ENCODE measurements at places on chromosomes 5 and 9.

DNA sequence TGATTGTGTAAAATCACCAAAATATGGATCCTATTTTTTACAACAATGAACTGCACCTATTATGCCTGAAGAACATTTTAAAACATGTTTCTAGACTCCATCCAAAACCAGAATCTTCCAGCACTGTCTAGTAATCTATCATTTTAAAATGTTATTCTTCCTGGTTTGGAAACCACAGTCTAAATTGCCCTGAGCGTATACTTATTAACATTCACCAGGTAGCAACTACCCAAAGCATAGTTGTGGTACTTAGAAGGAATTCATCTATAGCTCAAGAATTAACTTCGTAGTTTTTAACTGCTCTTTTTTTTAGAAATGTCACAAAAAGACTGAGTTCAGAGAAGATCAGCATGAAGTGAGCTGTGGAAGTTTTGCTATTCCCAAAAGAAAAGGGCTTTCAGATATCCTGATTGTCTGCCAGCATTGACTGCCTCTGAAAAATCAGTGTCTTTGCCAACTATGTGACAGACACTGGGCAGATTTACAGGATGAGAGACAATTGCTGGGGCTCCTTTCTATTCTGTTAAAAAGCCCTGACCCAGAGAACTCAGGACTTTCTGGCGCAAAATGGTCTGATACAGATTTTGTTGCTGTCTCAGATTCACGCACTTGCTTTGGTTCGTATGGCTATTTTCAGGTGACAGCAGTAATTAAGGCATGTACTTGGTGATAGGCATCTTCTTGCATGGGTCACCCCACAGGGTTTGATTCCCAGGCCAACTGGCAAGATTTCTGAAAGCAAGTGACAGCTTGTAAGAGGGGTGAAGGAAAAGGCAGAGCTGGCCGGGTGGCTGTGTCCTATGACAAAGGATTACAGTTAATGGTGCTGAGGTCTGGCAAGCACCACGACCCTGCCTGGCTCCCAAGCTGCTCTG lies 152.5 kb upstream of the RAI14 start:
- DNase-seq, result no peak

DNA sequence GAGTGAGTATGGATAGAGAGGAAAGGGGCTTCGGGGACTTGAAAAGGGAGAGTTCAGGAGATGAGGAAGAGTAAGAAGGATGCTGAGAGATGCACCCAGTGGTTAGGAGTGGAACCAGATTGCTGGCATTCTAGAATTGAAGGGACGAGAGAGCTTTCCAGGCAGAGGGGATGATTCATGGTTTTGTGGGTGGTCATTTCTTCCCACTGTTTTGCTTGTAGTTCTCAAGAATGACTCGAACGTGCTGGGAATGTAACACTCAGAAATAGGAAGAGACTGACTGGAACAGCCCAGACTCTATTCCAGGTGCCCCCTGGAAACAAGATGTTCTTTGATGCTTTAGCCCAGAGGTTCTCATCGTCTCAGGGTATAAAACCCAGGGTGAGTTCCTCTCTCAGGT lies 294.2 kb downstream of the ICE1 start:
- DNase-seq, result no peak

- no peak for DNase-seq
Observed at GRCh38 chr9:26669701-26670670, 222.6 kb downstream of the CAAP1 start.

DNA sequence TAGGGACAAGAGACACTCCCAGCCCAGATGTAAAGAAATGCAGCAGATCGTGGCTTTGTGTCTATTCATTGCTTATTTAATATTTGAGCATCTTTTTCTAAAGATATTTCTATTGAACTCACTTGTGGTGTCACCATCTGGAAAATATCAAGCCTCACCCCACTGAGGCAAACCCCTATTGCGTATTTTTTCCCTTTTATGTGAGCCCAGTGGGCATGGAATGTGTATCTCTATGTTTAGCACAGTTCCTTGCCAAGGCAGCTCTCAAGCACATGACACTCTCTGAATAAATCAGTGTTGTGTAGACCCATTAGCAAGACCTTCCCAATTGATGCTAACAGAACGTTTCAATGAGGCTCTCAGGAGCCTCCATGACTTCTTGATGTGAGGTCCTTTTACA lies 81.6 kb downstream of the TMEM174 start:
- no peak for DNase-seq

DNA sequence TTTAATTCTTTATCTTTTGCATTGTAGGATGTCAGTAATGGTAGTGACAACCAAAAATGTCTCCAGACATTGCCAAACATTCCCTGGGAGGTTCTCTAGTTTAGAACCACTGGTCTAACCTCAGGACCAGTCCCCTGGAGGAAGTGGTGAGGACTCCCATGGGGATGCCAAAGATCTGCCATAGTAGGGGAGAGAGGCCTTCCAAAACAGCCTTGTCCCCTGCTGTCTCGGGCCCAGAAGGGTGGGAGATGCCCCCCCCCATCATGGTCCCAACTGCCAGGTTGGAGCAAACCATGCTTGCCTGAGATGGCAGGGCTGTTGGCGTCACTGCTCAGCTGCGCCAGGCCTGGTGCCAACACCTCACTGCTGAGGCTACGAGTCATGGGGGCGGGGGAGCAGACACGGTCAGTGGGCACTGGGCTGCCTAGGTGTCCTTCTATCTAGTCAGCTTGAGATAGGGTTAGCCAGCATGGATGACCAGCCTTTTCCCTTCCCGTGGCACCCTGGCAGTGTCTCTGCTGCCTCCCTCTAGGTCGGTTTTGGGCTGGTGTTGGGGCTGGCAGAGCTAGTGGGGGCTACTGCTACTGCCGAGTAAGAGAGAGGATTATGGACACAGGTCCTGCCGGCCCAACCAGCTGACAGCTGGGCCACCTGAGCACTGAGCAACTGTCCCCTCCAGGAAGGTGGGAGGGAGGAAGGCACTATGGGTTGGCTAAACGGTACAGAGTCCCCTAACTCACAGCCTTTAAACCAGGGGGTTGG lies 8.3 kb upstream of the CXXC5 start:
- no peak for DNase-seq

DNA sequence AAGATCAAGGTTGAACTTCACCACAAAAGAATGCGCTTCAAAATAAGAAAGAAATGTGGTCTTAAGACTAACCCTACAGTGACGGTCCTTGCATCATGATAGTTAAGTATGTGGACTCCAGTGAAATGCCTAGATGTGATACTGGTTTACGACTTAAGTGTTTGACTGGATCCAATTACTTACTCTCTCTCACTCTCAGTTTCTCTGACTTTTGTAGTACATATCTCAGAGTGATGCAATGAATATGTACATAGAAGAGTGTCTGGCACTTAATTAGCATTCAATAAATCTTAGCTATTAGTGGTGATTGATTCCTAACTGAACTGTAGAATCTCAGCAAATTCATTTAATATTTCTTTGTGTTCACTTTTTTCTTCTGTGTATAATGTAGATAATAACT lies 411.7 kb upstream of the ITGA1 start:
- DNase-seq, result no peak

- DNase-seq, result no peak
Observed at GRCh38 chr5:165906871-165907270, 2384.6 kb upstream of the WWC1 start.

- no peak for DNase-seq
Observed at GRCh38 chr9:126989847-126990842, 75.6 kb downstream of the RALGPS1 start.

GRCh38 chr9:78479441-78479840 lies 182.5 kb downstream of the PSAT1 start:
- DNase-seq, result no peak

DNA sequence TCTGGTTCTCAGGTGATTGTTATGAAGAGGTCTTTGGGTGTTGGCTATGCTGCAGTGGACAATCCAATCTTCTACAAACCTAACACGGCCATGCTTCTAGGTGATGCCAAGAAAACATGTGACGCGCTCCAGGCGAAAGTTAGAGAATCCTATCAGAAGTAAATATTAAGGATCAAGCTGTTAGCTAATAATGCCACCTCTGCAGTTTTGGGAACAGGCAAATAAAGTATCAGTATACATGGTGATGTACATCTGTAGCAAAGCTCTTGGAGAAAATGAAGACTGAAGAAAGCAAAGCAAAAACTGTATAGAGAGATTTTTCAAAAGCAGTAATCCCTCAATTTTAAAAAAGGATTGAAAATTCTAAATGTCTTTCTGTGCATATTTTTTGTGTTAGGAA lies 101.3 kb downstream of the NNT start:
- DNase-seq, result no peak

- no peak for DNase-seq
Observed at GRCh38 chr9:7844242-7844641, 44.7 kb upstream of the DMAC1 start.

DNA sequence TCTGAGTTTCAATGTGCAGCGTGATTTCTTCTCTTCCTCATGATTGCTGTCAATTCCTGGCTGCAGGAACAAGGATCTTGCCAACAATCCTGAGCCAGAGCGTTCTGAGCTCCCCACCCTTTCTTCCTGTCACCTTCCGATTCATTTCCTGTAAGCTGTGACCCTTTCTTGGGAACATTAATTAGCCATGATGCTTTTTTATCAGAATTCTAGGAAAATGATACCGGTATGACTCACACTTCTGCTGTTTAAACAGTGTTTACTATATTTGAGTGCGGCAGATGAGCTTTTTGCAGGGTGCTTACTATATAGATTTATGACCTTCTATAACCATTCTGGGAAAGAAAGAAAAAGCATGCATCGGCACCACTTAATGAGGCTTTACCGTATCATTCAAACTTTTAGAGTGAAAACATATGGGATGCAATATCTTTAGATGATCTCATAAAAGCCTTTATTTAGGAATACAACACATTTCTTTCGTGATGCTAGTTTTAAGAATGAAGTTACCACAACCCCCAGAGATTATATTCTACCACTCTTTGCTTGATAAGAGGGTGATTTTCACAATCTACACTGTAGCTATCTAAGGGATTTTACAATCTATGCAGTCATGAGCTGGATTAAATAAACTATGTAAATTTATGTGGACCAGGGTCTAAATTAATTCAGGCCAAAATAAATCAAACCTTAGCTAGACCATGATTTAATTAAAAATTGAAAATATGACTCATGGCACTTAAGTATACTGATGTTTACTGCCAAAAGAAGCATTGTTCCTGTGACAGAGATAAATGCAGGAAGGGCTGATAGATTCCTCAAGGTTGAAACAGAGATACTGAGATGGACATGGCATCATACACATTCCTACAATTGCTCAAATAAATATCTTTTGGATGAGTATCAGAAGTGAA lies 38.0 kb upstream of the OSMR start:
- DNase-seq, result no peak

DNA sequence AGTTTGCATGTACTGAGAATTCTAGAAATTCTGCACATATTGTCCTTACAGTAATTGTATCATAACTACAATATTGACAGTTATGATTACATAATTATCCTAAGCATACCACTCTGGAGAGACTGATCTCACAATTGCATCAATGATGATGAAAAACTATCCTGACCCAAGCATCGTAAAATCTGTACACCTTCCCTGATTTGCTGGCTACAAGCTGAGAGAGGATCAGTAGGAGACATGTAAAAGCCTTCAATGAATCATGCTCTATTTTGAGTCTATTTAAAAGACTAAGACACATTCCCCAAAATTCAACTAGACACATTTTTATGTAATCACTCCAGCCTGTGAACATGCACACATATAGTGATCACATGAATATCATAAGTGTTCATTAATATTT lies 1833.8 kb downstream of the EFNA5 start:
- DNase-seq, result no peak

DNA sequence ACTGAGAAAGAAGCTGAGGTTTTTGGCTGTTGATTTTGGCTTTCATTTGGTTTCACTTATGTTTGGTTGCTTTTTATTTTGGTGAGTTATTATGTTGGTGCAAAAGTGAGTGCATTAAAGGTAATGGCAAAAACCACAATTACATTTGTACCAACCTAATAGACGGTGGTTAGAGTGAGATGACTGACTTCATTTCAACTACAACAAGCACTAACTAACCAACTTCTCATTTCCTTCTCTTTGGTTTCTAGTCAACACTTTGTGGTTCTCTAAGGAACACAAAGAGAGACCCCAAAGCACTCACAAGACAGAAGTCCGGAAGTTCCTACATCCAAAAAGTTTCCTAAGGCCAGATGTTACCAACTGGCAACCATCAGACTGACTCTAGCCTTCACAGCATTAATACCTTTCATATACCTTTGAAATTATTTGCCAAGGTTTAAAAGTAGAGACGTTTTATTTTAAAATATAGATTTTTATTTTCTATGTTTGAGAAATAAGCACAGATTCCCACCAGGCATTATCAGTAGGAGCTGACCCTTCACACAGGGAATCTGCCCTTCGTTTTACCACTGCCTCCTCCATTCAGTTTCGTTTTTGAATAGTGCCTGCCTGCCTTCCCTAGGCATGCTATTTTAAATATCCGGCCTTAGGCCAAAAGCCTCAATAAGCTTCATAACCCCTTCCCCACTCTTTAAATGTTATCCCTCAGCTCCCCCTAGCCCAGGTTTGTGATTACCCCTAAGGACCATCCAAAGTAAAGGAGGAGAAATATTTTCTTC lies 301.1 kb upstream of the PTGER4 start:
- no peak for DNase-seq

- no peak for DNase-seq
Observed at GRCh38 chr9:129437626-129438323, 183.1 kb downstream of the C9orf50 start.

- no peak for DNase-seq
Observed at GRCh38 chr5:43150748-43151147, 30.0 kb downstream of the ZNF131 start.

- no peak for DNase-seq
Observed at GRCh38 chr9:26723486-26723885, 169.1 kb downstream of the CAAP1 start.

DNA sequence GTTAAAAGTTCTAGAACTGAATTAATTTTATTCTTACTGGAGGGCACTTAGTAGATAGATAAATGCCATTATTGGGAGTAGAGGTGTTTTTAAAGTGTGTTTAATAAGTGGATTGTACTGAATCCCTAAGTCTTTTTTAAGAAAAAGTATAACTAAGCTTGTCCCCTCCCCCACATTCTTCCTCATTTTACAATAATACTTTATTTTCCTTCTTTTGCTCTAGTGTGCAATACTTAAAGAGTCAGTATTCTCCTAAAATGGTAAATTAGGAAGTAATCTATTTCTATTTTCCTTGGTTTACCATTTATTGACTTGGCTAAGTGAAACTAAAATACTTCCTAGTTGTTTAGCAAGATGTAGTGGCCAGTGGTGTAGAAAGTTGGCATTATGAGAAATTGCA lies 11.6 kb downstream of the UBLCP1 start:
- DNase-seq, result no peak

GRCh38 chr9:112848316-112849151 lies 42.1 kb downstream of the SLC46A2 start:
- no peak for DNase-seq

GRCh38 chr5:171657473-171657872 lies 128.1 kb upstream of the SMIM23 start:
- DNase-seq, result no peak

GRCh38 chr5:139968547-139969261 lies 74.4 kb downstream of the NRG2 start:
- DNase-seq, result peak; percentile 63

- DNase-seq, result no peak
Observed at GRCh38 chr9:126859111-126859510, 1.3 kb upstream of the ZBTB34 start.

- no peak for DNase-seq
Observed at GRCh38 chr9:5269249-5269715, 35.2 kb downstream of the RLN2 start.

GRCh38 chr5:62190173-62190572 lies 115.8 kb upstream of the KIF2A start:
- no peak for DNase-seq

Data from effector memory CD4-positive, alpha-beta T cell (primary cell).